ENCODE measurements at places on chromosomes 7 and 10. TPM values are rescaled to one million over a fixed set of nuclear protein-coding genes. Genes with fewer than 3 reads are reported as not detected.

TUBB8 gene
- 0.93 TPM for total RNA-seq

SEMA3D gene
- total RNA-seq, result 14.6 TPM

ENO4 gene
- total RNA-seq, result 0.38 TPM

ST7 gene
- 40.1 TPM for total RNA-seq

UPK3BL2 gene
- total RNA-seq, result 0.36 TPM

IRF5 gene
- total RNA-seq, result 0.61 TPM

FAM24B gene
- total RNA-seq, result 21.7 TPM

MYPN gene
- 0.35 TPM for total RNA-seq

STEAP2 gene
- total RNA-seq, result 7.0 TPM

CPA4 gene
- 1.0 TPM for total RNA-seq

WIPF3 gene
- total RNA-seq, result 5.4 TPM

SLC16A9 gene
- total RNA-seq, result 3.8 TPM

GRM3 gene
- 3.4 TPM for total RNA-seq

UPK3B gene
- not detected for total RNA-seq

TMEM236 gene
- total RNA-seq, result 0.13 TPM

CYP3A4 gene
- not detected for total RNA-seq

MGAM2 gene
- total RNA-seq, result not detected

PLXDC2 gene
- total RNA-seq, result 6.4 TPM

CLIP2 gene
- 14.7 TPM for total RNA-seq

CRHR2 gene
- total RNA-seq, result 0.63 TPM

CTAGE8 gene
- 0.38 TPM for total RNA-seq

TAS2R5 gene
- 0.55 TPM for total RNA-seq

SRGN gene
- 0.59 TPM for total RNA-seq

OR2A12 gene
- 0.09 TPM for total RNA-seq

ZNF117 gene
- 4.5 TPM for total RNA-seq

CFAP69 gene
- total RNA-seq, result 3.7 TPM

PYROXD2 gene
- 34.6 TPM for total RNA-seq

ADAM22 gene
- total RNA-seq, result 12.1 TPM

CNPY1 gene
- 0.46 TPM for total RNA-seq

PCDH15 gene
- 2.3 TPM for total RNA-seq

LBX1 gene
- total RNA-seq, result 0.60 TPM

HYAL4 gene
- not detected for total RNA-seq

CADPS2 gene
- total RNA-seq, result 1.4 TPM

CCL24 gene
- total RNA-seq, result not detected

DPY19L1 gene
- total RNA-seq, result 7.7 TPM

ANKRD30A gene
- total RNA-seq, result not detected

GTF2IRD1 gene
- 23.7 TPM for total RNA-seq

SPDYE2B gene
- total RNA-seq, result not detected

Measured in motor neuron (in vitro differentiated cells).